ENCODE measurements at places on chromosomes 5 and 9.

GRCh38 chr9:38146844-38147243 is 77.8 kb upstream of the SHB start:
- no peak for DNase-seq

DNA sequence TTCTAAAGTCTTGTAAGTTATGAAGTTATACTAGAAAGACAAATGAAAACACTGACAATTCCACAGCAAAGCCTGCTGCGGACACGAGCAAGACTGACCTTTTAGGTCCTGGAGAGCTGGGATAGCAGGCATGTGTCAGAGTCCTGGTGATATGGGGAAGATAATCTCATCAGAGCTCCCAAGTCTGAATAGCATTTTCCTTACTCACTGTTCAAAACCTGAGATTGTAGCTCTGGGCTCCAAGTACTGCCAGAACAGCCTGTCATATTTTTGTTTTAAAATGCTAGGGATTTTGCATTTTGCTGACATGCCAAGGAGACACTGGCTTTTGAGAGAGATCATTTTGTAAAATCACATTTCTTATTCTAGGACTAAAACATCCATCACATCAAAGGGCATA is 90.1 kb downstream of the DRD1 start:
- no peak for DNase-seq

DNA sequence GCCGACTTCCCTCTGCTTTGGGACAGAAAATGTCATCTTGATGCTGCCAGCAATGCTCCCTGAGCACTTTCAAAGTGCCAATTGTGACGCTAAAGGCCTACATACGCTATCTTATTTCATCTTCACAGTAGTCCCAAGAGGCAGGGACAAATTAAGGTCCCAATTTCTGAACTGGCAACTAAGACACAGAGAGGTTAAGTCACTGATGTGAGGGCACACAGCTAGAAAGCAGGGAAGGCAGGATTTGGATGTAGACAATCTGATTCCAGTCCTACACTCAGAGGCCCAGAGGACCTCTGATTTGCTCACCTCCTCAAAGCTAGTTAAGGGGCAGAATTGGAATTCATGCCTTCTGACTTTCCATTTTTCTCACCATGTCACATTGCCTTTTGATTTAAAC is 249.2 kb upstream of the CLINT1 start:
- DNase-seq: no peak

DNA sequence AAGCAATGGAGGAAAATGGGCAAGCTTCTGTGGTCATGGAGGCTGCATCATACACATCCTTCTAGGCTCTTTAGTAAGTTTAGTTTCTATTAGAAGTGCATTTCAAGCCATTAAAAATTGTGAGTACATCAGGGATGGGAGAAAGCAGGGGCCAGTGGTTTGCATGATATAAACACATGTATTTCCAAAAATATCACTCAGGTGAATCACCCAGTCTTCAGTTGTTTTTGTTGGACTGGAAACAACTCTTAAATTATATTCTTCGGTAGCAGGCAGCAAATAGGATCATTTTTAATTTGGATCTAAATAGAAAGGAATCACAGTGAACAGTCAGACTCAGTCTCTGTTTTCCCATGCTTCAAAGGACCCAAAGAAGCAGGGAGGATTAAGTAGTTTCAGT is 657.9 kb downstream of the TLR4 start:
- DNase-seq: no peak

GRCh38 chr5:156783092-156783491 is 67.0 kb upstream of the PPP1R2B start:
- no peak for DNase-seq

GRCh38 chr5:88727705-88728313 is 155.2 kb downstream of the MEF2C start:
- peak; percentile 48 for DNase-seq

DNA sequence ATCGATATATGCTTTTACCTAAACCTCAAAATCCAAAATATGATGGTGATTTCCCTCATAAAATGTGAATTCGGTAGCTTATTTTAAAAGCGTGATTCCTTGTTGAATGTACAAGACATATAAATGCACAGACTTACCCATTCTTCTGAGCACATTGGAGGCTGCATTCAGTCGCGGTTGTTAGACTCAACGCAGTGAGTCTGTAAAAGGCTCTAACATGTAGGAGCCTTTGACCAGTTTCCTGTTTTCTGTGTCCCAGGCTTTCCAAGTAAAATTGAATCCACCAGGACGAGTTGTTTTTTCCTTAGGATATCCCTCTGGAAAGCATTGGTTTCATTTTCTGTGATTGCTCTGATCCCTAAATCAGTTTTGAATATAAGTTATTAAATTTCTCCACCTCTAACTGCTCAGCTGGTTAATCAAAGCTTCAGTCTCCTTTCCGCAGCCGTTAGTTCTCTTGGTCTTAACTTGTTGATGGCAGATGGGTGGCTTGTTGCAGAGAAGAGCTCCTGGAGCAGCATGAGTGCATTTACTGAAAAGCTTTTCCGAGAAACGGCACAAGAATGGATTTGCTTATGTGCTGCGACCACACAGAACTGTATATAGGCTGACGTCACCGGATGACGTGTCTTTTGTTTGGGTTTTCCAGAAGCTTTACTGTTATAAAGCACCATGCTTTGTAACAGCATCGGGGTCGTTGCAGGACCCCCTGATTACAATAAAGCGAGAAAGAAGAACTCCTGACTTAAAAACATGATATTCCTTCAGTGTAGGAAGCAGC is at the start of gene LRRTM2:
Gene LRRTM2 (minus strand): TSS at position 565 of the 781 bp plus-strand sequence. CDS start 424 bp downstream, at position 141.
- peak; percentile 74 for DNase-seq

- DNase-seq: no peak
These were observed 4.5 kb downstream of the LSM11 start for GRCh38 chr5:157747766-157748700.

DNA sequence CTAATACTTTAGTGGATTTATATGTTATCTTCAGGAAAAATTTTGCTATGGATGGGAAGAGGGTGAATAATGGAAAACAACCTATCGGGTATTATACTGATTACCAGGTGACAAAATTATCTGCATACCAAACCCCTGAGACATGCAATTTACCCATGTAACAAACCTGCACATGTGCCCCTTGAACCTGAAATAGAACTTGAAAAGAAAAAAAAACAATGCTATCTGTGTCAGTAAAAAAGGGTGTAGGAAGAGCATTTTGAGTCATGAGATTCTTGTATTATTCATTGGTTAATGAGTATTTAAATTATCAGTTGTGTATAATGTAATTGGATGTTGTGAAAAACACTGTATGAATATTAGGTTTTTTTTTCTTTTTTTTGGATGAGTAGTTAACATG is 75.4 kb downstream of the PRR16 start:
- no peak for DNase-seq

GRCh38 chr9:123174887-123175518 is 93.4 kb downstream of the STRBP start:
- no peak for DNase-seq

GRCh38 chr9:113293285-113293878 is 9.8 kb downstream of the RNF183 start:
- DNase-seq: no peak

- DNase-seq: peak; percentile 50
These were observed 47.6 kb downstream of the THBS4 start for GRCh38 chr5:80082731-80083100.

DNA sequence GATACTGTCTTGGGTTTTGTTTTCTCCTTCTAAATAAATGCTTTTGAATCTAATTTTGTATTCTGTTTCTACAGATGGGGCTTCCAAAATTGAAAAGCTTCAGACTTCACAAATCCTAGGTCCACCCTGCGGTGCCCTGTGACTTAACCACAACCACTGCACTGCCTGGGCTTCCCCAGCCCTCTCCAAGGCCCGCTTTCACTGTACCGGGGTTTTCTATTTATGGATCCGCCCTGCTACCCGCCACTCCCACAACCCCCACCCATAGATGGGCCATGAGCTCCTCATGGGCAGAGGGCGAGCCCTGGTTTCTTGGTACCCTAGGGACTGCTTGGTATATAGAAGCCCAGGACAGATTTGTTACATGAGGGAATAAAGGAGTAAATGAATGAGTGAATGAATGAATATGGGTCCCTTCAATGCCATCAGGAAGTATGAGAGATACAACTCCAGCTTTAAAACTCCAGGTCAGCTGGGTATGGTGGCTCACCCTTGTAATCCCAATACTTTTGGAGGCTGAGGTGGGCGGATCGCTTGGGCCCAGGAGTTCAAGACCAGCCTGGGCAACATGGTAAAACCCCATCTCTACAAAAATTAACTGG is 39.8 kb upstream of the NEK6 start:
- no peak for DNase-seq

DNA sequence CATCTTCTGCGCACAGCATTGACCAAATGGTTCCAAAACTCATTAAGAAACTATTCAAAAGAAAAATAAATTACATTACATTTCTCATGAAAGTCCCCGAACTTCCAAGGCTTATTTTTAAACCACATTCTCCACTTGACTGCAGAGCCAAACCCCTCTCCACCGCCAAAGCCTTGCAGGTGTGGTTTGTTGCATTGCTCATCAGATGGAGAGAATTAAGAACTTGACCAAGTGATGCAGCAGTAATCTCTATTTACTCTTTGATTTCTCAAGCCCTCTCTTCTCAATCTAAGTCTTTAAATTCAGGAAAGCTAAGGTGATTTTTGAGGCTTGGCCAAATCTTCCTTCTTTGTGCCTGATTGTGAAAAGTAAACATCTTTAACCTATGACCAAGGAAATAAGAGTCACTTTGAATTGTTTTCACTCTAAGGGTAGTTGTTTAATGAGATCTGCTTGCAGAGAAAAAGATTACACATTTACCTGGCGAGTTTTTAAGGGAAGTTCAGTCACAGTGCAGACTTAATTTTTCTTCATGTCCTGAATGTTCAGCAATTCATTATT is 290.5 kb upstream of the ITGA1 start:
- no peak for DNase-seq

DNA sequence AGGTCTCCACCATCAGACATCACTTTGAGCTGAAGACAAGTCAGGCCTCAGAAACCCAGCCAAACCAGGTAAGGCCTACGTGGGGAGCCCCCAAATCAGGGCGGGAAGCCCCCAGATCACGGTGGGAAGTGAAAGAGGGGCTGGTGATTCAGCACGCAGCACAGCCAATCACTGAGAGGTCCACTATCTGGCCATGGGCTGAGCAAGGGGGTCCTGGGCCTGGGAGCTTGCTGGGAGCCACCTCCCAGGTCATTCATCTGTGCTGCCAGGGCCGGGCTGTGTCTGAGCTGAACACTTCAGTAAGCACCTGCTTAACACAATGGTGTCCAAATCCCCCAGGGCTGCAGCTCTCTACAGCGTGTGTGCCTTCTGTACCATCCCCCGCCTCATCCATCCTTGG is 15.5 kb downstream of the MED10 start:
- DNase-seq: no peak

- DNase-seq: peak; percentile 32
These were observed 460.7 kb upstream of the MEF2C start for GRCh38 chr5:89343666-89344065.

- DNase-seq: no peak
These were observed 92.2 kb upstream of the TRPC7 start for GRCh38 chr5:136457390-136458013.

DNA sequence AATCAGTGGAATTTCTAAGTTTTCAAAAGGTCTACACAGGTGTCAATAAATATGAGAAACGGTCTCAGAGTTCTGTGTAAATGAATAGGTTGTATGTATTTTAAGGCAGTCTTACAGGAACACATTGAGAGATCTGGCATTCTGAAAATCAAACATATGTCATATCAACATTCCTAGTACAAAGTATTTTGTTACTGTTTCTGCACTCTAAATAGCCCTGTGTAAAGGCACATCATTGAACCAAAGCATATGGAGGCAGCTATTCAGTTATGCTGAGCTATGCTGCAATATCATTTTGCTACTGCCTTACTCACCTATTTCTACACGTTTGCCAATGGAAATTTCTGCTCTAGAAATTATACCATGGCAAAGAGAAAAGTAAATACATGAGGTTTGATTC is 379.1 kb downstream of the KIAA0825 start:
- no peak for DNase-seq

GRCh38 chr9:100322954-100323536 is 29.7 kb downstream of the TEX10 start:
- DNase-seq: peak; percentile 31

DNA sequence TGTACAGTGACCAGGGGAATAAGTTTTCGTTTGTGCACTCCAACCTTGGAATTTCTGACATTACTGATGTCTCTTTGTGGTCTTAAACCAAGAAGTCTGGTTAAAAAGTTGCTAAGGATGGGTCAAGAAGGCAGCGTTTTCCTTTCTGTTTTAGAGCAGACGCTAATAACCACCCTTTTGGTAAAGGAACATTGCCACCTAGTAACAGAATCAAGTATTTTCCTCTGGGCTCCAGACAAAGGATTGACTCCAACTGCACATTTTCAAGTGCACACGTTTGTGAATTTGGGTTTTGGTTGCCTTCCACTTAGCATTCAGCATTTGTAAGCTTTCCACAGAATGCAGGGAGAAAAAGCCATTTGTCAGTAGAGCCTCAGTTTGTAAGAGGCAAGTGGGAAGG is 22.2 kb upstream of the CEP78 start:
- no peak for DNase-seq

DNA sequence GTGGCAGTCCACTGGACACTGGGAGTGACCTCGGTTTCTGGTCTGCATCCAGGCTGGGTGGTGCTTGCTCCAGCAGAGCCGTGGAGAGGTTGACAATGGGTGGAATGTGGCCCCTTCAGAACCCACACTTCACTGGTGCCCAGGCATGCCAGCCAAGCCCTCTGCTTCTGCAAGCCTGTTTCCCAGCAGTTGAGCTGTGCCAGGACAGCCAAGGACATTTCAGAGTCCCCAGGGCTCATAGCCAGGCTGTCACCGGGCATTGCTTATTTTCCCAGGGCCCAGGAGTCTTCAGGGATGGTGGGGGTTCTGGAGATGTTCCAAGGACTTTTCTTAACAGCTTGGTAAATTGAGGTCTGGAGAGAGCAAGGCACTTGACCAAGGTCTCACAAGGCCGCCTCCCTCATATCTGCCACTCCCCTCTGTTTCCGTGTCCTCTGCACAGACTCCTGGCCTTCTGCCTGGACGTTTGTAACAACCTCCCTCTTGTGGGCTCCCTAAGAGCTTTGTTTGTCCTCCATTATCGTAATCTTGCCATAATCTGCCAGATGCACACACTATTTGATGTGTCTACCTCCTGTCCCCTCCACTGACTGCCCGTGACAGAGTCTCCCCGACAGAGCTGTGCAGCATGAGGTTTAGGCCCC is 3.8 kb upstream of the NDST1 start:
- DNase-seq: peak; percentile 82

- no peak for DNase-seq
These were observed 62.7 kb upstream of the PPP2CA start for GRCh38 chr5:134288610-134289009.

GRCh38 chr5:56161927-56162326 is 71.2 kb downstream of the ANKRD55 start:
- no peak for DNase-seq
